MG63 (cell line): ENCODE measurements at places on chromosomes 11 and 22. TPM values are rescaled to one million over a fixed set of nuclear protein-coding genes. Genes with fewer than 3 reads are reported as not detected.

Gene FADS2
- total RNA-seq: 8.1 and 22.6 TPM in 2 replicates

Gene OR8J3
- total RNA-seq: not detected in 2 replicates

- no peak for DNase-seq
These were observed 56.1 kb upstream of the RBFOX2 start for GRCh38 chr22:36084717-36085116.

- peak; percentile 44 for DNase-seq
These were observed 16.1 kb downstream of the MIAT start for GRCh38 chr22:26673486-26673885.

DNA sequence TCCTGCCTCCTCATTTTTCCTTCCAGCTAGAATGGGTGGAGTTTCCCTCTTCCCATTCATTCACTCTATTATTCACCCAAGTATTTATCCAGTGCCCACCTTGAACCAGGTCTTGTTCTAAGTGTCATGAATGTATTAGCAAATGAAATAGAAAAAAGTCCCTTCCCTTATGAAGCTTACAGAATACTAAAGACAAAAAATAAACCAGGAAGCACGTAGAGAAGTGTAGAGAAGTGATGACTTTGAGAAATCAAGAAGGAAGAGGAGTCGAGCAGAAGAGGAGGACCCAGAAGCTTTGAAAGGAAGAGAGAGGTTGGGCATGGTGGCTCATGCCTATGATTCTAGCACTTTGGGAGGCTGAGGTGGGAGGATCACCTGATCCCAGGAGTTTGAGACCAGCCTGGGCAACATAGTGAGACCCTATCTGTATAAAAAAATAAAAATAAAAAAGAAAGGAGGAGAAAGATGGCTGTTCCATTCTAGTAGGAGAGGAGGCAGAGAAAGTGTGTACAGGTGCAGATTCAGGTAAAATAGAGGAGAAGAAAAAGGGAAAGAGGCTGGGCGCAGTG, 17.1 kb upstream of the SYVN1 start:
- no peak for DNase-seq

GRCh38 chr11:73193251-73194033, 24.6 kb upstream of the P2RY2 start:
- DNase-seq: no peak
